Activated CD4-positive, alpha-beta memory T cell treated with anti-CD3 and anti-CD28 coated beads, Interleukin-2, amount 10 ng/mL, durations not matched to agents 7 days and 5 days (primary cell): ENCODE measurements at places on chromosomes 1 and 21. TPM values are rescaled to one million over a fixed set of nuclear protein-coding genes. Genes with fewer than 3 reads are reported as not detected.

The ENSA gene
- total RNA-seq: 223 TPM

DNA sequence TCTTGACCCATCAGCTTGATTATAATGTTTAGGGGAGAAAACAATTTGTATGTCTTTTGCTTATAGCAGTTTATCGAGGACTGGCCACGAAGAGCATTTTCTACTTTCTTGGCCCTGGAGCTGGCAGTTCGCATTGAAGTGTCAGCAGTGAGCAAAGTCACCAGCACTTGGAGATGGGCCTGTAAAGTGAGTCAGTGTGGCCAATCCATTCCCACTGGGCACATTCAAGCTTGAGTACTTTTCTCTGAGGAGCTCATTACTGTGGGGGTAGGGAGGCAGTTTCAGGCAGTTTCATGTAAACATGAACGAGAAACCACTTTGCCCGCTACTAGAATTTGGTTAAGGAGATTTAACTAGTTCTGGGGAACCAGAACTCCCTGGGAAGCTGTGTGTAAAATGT, 164.8 kb downstream of the PRDM2 start:
- no peak overlapping the region for H3K4me3 ChIP-seq
- H3K27me3 ChIP-seq: peaks cover 4% of the 10 kb centered on the region
- no peaks in the 10 kb centered on the region for H3K4me1 ChIP-seq
- H3K36me3 ChIP-seq: no peaks in the 10 kb centered on the region
- no peak overlapping the region for H3K27ac ChIP-seq
- no peak for DNase-seq

The SERTAD4 gene
- total RNA-seq: not detected

- no peaks in the 10 kb centered on the region for H3K36me3 ChIP-seq
- H3K4me1 ChIP-seq: peaks cover 4% of the 10 kb centered on the region
- no peak overlapping the region for H3K4me3 ChIP-seq
- peaks cover 19% of the 10 kb centered on the region for H3K27me3 ChIP-seq
These were observed 5.9 kb upstream of the SIPA1L2 start for GRCh38 chr1:232635778-232636356.

DNA sequence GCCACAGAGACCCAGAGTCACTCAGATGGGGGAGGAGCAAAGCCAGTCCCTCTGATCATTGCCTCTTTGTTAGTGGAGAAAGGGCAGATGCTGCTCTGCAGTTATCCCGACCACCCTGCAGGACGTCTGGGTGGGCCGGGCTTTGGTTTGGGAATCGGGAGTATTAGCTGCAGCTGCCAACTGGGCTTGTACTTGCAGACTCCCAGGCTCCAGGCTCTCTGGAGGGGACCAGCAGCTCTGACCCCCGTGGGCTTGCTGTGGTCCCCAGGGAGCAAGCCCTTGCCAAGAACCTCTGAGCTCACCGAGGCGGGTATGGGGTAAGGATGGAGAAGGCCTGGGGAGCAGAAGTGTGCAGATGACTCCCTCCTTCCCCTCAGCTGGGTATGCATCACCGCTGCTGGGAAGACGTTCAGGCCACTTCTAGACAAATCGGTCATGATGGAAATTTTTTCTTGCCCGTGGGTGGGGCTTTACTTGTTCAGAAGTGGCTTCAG, 21.6 kb downstream of the MAPKAPK2 start:
- H3K4me1 ChIP-seq: peaks cover 79% of the 10 kb centered on the region
- no peak overlapping the region for H3K4me3 ChIP-seq
- no peak for DNase-seq
- H3K27me3 ChIP-seq: no peaks in the 10 kb centered on the region
- H3K36me3 ChIP-seq: peaks cover 9% of the 10 kb centered on the region
